ENCODE measurements at places on chromosomes 3 and 15.

- no peak for DNase-seq
These were observed 47.8 kb downstream of the PCSK6 start for GRCh38 chr15:101441696-101442095.

DNA sequence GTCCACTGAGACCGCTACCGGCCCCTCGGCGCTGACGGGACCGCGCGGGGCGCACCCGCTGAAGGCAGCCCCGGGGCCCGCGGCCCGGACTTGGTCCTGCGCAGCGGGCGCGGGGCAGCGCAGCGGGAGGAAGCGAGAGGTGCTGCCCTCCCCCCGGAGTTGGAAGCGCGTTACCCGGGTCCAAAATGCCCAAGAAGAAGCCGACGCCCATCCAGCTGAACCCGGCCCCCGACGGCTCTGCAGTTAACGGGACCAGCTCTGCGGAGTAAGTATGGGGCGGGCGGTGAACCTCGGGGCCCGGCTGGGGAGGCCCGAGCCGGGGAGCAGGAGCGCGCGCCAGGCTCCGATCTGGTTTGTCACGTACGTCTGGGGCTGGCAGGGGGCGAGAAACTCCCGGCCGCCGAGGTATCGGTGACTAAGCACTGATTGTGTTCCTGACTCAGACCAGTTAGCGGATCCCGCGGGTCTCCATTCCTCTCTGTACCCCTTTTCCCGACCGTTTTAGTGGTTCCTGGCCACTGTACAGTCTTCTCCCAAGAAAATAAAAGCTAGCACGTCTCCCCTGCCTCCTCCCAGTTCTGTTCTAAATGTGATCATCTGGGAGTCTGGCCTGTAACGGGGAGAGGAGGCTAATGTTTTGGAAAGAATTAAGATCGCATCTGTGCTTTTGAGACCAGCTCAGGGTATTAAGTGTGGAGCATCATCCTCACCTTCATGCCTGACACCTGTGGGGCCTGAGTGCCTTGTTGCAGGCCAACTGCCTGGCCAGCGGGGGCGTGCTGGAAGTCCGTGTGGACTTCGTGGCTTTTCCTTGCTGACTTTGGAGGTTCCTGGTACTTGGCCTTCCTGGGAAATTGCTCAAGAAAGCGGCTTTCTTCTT is 691 bp downstream of the MAP2K1 start:
- no peak for DNase-seq

- DNase-seq = no peak
These were observed 6.5 kb downstream of the MUC4 start for GRCh38 chr3:195805181-195805580.

DNA sequence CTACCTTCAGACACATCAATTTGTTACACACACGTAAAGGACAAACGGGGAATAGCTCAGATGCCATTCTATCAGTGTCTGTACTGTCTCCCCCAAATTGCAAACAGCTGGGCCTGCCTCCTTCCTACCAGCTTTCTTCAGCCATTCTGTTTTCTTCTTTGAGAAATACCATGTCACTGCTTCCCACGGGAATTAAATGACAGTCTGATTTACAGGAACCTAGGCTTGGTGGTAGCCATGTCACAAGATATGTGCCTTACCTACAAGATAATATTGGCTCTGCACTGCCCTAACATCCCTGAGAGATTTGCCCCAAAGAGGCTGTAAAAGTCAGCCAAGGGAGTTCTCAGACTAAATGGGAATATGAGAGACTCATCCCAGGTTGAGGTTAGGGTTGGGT is 308.3 kb downstream of the LRTM1 start:
- DNase-seq = no peak

- DNase-seq = no peak
These were observed 151.1 kb downstream of the NUP210 start for GRCh38 chr3:13268961-13269441.

- DNase-seq = no peak
These were observed 1154.8 kb downstream of the NSUN3 start for GRCh38 chr3:95217661-95218060.

DNA sequence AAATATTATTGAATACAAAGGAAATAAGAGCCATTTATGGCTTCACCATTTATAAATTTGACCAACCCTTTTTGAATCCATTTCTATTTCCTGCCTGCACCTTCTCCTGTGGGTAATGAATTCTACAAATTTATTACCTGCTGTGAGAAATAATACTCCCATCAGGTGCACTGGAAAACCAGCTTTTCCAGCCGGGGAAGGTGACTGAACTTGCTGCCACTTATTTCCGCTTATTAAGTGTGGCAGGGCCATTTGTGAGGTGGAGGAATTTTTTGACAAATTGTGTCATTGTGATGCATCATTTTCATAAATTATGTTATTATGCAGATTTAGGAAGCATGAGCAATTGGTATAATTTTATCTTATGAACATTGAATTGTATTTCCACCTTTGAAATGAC is 151.1 kb downstream of the SQOR start:
- no peak for DNase-seq

DNA sequence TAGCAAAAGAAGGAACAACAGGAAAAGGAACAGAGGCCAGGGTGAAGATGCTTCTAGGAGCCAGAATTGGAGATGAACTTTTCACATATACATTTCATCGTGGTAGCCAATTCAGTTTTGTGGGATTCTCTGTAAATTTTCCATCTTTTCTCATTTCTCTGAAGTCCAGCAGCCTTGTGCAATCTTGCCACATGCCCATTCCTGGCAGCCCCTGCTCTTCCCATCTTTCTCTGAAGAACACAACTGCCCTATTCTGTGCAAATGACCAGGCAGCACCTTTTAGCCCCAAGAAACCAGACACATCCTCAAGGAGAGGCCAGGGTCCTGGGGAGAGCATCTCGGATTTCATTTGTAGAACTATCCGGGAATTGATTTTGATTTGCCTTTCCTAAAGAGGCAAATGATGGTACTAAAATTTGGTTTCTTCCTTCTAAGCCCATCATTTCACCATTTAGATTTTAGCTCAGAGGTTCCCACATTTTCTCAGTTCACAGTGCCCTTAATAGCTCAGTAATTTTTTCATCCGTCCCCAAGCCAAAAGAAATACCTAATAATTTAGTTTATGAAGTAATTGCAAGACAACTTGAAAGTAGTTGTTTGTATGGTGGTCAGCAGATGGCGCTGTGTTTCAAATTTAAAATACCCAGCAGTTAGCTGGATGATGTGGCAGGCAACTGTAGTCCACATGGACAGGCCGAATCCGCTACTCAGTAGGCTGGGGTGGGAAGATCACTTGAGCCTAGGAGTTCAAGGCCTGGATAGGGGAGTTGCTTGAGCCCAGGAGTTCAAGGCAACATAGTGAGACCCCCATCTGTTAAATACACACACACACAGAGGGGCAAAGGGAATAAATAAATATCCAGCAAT is 61.3 kb upstream of the ACKR4 start:
- no peak for DNase-seq

All from cortex of kidney (tissue), 1 donor.